ENCODE measurements at places on chromosomes 12 and 14. TPM values are rescaled to one million over a fixed set of nuclear protein-coding genes. Genes with fewer than 3 reads are reported as not detected.
A peak's percentile ranks its signal among the peaks of the same experiment; 100 is the strongest.

DNA sequence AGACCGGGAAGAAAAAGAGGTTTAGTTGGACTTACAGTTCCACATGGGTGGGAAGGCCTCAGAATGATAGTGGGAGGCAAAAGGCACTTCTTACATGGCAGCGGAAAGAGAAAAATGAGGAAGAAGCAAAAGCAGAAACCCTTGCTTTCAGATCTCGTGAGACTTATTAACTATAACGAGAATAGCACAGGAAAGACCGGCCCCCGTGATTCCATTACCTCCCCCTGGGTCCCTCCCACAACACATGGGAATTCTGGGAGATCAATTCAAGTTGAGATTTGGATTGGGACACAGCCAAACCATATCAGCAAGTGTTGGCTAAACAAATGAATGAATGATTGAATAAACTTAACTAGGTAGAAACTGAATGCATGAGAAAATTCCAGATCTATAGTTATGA, 85.3 kb upstream of the PARP11 start:
- DNase-seq: no peak

DNA sequence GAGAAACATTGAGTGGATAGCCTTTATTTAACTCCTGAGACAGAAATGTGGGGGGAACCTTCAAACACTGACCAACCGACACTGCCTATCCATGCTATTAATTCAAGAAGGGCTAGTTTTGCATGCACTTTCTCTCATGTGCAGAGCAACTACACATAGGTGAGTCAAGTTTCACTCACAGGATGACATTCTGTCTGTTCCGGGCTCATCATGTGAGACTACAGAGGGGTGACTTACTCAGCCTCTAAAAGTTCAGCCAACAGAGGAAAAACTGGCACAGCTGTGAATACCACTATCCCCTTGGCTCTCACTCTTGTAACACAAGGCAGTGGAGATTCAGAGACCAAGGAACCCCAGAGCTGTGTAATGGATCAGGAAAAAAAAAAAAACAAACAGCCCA, 13.3 kb downstream of the BEST3 start:
- no peak for DNase-seq

- DNase-seq: no peak
Measured at GRCh38 chr14:58829594-58829993, 191.8 kb downstream of the DACT1 start.

GRCh38 chr12:12979126-12979525, 20.9 kb downstream of the HEBP1 start:
- no peak for DNase-seq

DNA sequence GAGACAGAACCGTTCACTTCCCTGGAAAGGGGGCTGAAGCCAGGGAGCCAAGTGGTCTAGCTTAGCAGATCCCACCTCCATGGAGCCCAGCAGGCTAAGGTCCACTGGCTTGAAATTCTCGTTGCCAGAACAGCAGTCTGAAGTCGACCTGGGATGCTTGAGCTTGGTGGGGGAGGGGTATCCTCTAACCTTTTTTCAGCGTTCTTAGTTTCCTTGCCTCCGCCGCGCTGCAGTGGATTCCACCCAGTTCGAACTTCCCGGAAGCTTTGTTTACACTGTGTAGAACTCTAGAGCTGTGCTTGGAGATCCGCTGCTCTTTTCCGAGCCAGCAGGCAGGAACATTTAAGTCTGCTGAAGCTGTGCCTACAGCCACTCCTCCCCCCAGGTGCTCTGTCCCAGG, 45.2 kb upstream of the FKBP4 start:
- no peak for DNase-seq

- peak; percentile 50 for DNase-seq
Measured at GRCh38 chr12:111111681-111112080, 191.3 kb upstream of the MYL2 start.

DNA sequence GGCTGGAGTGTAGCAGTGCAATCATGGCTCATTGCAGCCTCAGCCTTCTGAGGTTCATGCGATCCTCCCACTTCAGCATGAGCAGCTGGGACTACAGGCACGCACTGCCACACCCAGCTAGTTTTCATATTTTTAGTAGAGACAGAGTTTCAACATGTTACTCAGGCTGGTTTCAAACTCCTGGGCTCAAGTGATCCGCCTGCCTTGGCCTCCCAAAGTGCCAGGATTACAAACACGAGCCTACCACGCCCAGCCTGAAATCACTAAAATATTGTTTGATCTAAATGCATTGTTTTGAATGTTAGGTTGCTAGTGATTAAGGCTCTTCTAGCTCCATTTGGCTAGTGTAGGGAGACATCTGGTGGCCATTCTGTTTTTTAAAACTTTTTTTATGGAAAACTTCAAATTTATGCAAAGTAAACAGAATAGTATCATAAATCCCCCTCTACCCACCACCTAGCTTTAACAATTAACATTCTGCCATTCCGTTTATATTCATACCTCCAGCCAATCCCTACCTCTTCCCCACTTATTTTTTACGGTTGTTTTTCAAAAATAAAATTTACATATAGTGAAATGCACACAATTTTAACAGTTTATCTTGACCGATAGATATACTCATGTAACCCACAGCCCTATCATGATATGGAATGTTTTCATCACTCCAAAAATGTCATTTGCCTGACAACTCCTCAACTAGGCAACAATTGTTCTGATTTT, 37.8 kb downstream of the MYO1H start:
- peak; percentile 61 for DNase-seq

KCNA1 gene
- not detected for total RNA-seq

Data from OCI-LY7 (cell line).